ENCODE measurements at places on chromosomes 11 and 22.

DNA sequence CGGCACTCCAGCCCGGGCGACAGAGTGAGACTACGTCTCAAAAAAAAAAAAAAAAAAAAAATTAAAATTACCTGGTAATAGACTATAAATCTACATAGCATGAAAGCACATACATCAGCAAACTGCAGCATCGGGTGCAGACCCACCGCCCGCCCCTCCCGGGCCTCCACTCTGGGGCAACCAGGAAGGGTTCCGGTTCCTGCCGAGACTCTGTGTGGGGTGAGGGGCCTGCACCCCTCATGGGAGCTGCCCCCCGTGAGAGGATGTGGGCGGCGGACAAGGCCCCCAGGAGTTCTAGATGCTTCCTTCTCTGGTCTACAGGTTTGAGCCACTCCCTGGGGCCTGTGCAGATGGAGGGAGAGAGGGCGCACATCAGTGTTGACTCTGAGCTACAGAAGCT, 9.1 kb downstream of the DRD4 start:
- DNase-seq, result no peak

- no peak for DNase-seq
Observed at GRCh38 chr11:115710426-115710825, 206.2 kb upstream of the CADM1 start.

GRCh38 chr11:64687204-64687603, 35.8 kb downstream of the NRXN2 start:
- DNase-seq, result no peak

GRCh38 chr11:94728541-94728940, 39.6 kb upstream of the AMOTL1 start:
- DNase-seq, result no peak

- DNase-seq, result no peak
Observed at GRCh38 chr11:31160504-31161422, 208.8 kb downstream of the DCDC1 start.

GRCh38 chr22:42985531-42985905, 29.4 kb downstream of the PACSIN2 start:
- no peak for DNase-seq

- no peak for DNase-seq
Observed at GRCh38 chr11:134678744-134679143, 266.7 kb upstream of the B3GAT1 start.

DNA sequence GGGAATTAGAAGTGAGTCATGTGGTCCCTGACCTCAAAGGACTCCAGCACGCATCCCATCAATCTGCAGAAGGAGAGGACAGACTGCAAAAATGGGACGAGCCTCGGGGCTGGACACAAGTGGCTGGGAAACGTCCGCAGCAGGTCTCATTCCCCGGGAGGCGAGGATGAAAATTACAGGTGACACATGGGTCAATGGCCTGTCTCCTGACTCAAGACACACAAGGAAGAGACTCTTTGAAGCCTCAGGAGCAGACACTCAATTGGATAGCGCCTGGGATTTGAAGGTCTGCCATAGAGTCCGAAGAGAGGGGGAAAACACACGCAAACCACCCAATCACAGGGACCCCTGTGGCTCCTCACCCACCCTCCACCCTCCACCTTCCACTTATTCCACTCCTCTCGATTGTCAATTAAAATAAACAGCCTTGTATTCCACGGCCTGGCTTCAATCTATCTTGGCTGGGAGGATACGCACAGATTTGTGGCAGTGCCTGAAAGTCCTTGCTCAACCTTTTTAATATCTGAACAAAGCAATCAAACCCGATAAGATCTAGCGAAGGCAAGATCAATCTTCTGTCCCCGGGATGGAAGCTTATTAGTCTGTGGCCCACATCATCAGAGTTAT, 101.8 kb upstream of the CADM1 start:
- no peak for DNase-seq

- DNase-seq, result no peak
Observed at GRCh38 chr22:44181912-44182587, 1.3 kb downstream of the PARVG start.

DNA sequence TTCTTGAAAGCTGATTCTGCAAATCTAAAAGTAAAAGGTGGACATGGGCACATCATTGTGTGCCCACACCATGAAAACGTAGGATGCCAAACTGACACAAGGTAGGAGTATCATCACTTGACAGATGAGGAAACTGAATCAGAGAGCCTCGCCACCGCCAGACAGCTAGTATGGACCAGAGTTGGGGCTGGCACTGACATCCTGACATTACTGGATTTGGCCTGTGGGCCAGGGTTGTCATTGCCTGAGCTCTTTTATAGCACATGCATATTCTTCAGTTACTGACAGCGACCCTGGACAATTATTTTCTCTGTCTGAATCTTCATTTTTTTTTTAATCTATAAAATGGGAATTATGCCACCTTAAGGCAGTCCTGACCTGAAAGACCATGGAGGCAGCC, 16.5 kb downstream of the USP35 start:
- DNase-seq, result no peak

- no peak for DNase-seq
Observed at GRCh38 chr11:123587044-123587443, 67.4 kb downstream of the SCN3B start.

DNA sequence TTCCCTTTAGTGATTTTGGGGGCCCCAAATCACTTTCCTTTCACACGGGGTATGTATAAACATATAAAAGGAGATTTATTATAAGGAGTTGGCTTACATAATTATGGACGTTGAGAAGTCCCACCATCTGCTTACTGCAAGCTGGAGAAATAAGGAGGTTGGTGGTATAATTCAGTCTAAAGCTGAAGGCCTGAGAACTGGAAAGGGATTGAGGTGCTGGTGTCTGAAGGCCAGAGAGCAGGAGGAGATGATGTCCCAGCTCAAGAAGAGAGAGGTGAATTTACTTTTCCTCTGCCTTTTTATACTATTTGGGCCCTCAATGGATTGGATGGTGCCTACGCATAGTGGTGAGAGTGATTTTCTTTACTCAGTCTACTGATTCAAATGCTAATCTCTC, 1.3 kb upstream of the ZNF202 start:
- no peak for DNase-seq

GRCh38 chr22:36829370-36830002, 12.7 kb upstream of the PVALB start:
- no peak for DNase-seq

DNA sequence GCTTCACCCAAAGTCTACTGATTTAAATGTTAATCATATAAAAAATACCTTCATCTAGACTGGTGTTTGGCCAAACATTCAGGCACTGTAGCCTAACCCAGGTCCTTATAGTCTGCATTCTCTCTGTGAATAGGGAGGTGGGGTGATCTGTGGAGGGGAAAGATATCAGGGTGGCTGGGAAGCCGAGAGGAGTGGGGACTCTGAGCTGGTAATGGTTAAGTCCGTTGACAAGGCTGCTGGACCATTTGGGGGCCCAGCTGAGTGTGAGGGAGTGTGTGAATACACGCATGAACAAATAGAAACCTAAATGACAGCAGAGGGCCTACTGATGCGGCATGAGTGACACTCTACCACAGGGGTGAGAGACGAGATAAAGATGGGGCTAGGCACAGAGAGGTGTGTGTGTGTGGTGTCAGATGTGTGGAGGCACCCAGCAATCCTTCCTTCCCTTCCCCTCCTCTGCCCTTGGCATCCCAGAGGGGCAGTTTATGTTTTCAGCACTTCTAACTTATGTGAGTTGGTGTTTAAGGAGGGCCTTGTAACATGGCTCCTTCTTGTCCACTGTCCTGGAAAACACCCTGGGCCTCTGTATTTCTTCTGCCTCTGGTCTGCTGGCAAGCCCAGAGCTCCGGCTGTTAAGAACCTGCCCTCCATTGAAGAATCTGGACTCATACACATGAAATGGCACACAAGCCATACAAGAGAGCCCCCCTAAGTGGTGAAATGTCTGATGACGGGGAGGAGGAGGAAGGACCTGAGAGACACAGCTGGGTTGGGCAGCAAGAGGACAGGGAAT, 249.1 kb upstream of the TBCEL start:
- no peak for DNase-seq

- DNase-seq, result no peak
Observed at GRCh38 chr11:68372114-68372513, 59.7 kb downstream of the LRP5 start.

DNA sequence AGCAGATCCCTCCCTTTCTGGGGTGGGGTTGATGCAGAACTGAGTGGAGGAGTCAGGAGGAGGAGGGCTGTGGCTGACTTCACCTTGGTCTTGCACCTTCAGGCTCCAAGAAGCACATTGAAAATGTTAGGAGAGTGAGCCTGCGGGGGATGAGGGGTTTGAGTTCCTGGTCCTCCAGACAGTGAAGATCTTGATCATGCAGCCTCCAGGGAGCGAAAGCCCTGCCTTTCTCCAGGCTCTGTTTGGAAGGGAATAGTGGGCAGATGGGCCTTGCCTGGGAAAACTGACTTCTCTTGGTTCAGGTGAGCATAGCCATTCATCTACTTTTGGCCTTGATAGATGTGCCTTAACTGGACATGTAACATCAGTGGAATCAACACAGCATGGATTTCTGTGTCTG, 267.6 kb upstream of the B3GAT1 start:
- no peak for DNase-seq

GRCh38 chr11:19970944-19971343, 189.3 kb downstream of the DBX1 start:
- no peak for DNase-seq

GRCh38 chr11:72682858-72683243, 8.6 kb upstream of the PDE2A start:
- no peak for DNase-seq

DNA sequence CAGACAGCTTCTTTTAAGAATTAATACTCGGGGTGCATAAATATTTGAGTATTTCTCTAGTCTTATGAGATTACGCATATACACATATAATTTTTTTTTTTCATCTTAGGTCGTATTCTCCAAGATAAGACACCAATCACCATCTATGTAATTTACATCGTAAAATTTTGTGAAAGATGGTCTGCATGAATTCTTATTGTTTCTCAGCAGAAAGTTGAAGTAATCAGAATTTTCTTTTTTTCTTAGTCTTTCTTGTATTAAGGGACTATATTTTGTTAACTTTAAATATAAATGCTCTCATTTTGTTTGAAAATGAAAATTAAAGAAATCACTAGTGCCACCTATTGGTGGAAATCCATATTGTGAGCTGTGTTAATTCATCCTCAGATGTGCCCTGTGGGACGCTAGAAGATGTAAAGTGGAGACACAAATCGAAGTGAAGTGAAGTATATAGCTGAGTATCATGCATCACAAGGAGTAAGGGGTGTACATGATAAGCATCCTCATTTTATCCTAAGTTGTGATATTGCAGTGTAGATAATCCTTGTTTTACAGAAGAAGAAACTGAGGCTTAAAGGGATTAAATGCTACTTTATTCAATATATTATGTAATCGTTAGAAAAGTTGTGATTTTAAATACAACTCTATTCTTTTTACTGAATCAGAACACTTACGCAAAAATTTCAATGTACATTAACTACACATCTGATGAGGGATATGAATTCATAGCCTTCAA, 2084.3 kb downstream of the LRRC4C start:
- no peak for DNase-seq

DNA sequence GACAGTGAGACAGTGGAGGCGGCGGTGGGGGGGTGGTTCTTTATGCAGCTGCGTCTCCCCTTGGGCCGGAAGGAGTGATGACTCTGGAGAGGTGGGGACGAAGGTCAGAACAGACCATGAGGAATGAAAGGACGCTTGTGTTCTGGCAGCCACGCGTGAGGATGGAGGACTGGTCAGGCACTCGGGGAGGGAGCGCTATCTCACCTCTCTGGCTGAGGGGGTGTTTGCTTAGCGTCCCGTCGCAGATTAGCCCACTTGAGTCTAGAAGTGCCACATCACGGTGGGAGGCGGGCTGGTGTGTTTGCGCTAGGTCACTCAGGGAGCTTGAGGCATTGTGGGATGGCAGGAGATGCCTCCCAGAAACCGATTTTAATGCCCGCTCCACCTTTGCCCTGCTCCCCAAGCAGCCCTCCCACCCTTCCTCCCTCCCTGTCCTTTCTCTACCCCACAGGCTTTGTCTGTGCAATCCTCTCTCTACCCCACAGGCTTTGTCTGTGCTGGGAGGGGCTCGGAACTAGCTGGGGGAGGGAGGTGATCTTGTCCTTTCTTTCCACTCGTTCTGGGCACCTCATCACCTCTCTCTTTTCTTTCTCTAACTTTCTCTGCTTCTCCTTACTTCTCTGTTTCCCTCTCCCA, 97.8 kb downstream of the PKNOX2 start:
- no peak for DNase-seq

DNA sequence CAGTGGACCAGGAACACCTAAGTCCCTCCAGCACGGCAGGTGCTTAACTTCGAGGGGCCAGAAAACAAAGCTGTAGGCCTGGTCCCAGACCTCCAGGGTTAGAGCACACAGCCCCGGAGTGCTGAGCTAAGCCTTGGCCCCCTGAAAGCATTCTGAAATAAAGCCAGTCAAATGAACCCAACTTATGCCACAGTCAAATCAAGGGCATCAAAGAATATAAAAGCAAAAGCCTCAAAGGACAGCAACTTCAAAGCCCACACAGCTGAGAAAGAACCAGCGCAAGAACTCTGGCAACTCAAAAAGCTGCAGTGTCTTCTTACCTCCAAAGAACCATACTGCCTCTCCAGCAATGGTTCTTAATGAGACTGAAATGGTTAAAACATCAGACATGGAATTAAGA, 39.1 kb downstream of the TMEM123 start:
- DNase-seq, result no peak

- DNase-seq, result no peak
Observed at GRCh38 chr11:59062602-59063529, 23.2 kb upstream of the GLYATL1B start.

GRCh38 chr11:31643857-31644256, 134.3 kb downstream of the ELP4 start:
- DNase-seq, result no peak

- no peak for DNase-seq
Observed at GRCh38 chr11:118635237-118635591, 27.8 kb downstream of the PHLDB1 start.

GRCh38 chr11:100753172-100753543, 66.1 kb downstream of the ARHGAP42 start:
- no peak for DNase-seq

DNA sequence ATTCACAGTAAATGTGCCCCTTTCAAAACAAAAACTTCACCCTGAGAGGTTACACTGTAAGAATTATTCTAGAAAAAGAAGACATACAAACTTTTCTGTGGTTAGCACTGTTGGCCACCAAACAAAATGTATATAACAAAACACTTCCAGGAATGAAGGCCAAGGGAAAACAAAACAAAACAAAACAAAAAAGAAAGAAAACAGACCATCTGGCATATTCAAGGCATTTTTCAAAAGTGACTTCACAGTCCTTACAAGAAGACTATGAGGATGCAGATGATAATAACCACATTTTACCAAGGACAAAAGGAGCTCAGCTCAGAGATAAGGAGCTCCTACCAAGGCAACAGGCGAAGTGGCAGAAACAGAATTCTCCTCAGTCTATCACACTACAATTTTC, 24.9 kb downstream of the CTSC start:
- no peak for DNase-seq

GRCh38 chr22:33081686-33082590, 23.8 kb upstream of the SYN3 start:
- no peak for DNase-seq

Measured in cortex of kidney (tissue), 1 donor.